ENCODE measurements at places on chromosomes 13 and 19.

GRCh38 chr13:30450066-30450465 is 15.7 kb downstream of the HMGB1 start:
- no peak for DNase-seq

DNA sequence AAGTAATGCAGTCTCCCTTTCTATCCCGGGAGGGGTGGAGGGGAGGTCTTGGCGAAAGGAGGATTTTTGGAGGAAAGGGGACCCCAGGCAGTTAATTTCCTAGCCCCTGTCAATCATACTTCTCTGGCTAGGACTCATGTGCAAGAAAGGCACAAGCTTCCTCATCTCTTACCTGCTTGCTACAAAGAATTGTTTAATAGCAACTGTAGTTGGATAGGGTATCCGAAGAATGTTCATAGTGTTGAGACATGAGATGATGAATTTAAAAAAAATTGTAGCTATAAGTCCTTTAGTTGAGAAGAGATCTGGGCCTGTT is 525 bp downstream of the BORA start:
- no peak for DNase-seq

- DNase-seq, result no peak
Measured at GRCh38 chr13:95226932-95227695, 74.1 kb downstream of the ABCC4 start.

DNA sequence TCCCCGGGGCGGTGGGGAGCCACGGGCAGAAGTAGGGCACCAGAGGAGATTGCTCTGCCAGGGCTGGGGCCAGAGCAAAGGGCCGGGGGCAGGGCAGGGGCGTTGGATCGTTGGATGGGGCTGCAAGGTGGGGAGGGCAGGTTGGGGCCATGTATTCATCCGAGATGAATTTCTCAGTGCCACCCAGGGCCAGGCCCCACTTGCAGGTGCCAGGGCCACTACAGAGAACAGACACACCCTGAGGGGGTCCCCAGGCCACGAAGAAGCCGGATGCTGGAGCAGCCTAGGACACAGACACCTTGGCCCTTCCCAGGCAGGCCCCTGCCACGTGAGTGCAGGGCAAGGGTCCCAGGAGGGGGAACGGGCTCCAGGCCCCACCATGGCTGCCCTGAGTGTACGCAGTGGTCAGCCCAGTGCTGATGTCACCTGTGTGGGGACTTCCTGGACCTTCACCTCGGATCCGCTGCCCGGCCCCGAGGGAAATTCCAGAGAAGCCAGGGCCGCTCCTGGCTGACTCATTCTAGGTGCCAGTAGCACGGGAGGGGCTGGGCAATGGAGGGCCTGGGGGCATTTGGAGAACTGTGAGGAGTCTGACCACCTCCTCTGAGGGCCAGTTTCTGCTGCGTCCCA is 9.6 kb upstream of the SBNO2 start:
- no peak for DNase-seq

- no peak for DNase-seq
Measured at GRCh38 chr13:110057052-110057451, 249.9 kb downstream of the COL4A1 start.

GRCh38 chr19:5451494-5451893 is 3.7 kb upstream of the ZNRF4 start:
- DNase-seq, result no peak

GRCh38 chr13:111661776-111662175 is 341.3 kb downstream of the TEX29 start:
- no peak for DNase-seq

DNA sequence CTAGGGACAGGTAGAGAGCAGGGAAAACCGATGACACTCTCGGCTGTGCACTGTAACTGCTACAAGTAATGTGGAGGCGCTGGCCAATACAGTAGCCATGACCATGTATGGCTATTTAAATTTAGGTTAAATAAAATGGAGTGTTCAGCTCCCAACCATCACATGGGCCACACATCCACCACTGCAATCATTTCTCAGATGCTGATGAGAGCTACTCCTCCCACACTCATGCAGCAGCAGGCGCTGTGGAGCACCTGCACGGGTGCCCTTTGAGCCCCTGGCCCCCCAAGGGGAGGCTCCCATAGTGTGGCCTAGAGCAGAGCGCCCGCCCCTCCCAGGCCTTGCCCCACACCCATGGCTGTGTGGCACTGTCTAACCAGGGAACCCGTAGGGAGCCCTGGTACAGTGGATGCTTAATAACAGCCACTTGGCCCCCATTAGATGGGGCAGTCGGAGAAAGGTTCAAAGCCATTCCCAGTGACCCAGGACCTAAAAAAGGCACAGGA is 6.0 kb downstream of the ACP4 start:
- no peak for DNase-seq

- DNase-seq, result no peak
Measured at GRCh38 chr19:29287061-29287460, 74.1 kb upstream of the UQCRFS1 start.

- no peak for DNase-seq
Measured at GRCh38 chr13:68748038-68748437, 1359.6 kb upstream of the ATXN8OS start.

GRCh38 chr13:79867254-79867653 is 386.3 kb downstream of the NDFIP2 start:
- DNase-seq, result no peak

DNA sequence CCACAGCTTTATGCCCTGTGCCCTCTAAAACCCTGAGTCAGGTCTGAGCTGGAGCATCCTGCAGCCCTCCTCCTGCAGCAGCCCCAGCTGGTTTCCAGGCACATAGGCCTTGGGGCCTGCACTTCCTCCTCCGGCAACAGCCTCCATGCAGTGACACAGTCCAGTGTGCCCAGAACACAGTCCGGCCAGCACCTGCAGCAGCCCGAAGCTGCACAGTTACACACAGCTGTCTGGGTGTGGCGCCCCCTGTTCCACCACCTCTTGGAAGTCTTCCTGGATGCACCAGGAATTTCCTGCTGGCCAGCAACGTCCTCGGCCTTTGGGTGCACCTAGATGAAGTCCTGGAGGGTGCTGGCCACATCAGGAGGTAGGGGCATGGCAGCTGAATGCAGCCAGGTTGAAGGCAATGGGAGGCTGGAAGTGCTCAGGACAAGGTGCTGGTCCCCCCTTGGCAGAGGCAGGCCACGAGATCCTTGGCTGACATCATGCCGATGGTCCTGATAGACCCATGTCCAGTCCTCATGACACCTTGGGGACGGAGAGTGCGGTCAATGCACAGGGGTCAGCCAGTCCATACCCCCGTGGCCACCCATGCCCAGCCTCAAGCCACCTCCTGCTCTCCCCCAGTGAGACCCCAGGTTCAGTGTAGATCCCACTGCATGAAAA is 27.1 kb upstream of the PARP4 start:
- no peak for DNase-seq

- DNase-seq, result no peak
Measured at GRCh38 chr19:426725-427445, 17.9 kb upstream of the C2CD4C start.

GRCh38 chr19:4748589-4748988 is 24.9 kb upstream of the DPP9 start:
- DNase-seq, result no peak

DNA sequence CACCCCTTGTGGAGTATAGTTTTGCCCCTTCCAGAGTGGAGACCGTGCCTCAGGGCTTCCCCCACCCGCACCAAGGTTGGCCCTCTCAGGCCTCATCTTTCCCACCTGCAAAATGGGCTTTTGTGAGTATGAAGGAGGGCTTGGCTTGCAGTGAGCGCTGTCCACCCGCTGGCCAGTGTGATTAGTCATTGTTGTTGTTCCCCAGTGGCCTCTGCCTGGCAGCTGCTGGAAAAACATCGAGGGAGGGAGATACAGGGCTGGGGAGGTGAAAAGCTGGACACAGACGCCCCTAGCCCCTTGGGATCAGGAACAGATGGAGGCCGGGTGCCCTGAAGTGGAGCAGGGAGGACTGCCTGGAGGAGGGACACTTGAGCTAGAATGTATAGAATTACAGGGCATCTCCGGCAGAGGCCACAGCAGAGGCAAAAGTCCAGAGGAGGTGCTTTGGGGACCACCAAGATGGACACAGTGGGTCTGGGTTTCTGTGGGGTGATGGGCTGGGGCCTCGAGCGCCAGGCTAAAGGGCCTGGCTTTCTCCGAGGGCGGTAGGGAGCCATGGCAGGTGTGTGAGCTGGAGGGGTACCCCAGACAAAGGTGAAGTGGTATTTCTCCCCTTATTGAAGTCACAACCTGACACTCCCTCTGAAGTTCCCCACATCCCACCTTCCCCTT is 3.9 kb upstream of the IL12RB1 start:
- DNase-seq, result no peak

DNA sequence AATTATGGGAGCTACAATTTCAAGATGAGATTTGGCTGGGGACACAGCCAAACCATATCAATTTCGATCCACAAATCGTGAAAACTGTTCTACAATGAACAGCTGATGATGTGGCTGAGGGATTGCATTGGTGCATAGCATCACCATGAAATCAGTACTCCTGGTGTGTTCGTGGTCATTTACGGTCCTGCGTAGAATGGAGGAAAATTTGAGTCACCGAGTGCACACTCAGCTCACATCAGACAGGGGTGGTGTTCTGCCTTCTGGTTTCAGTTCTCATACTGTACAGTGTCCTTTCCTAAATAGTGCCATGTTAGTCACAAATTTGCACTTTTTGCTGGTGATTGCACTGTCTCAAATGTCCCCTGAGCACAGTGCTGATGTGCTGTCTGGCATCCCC is 39.2 kb downstream of the MYH14 start:
- DNase-seq, result no peak

GRCh38 chr19:5354403-5354802 is 13.8 kb upstream of the PTPRS start:
- no peak for DNase-seq

- DNase-seq, result no peak
Measured at GRCh38 chr13:50400035-50400726, 384.9 kb downstream of the KCNRG start.

DNA sequence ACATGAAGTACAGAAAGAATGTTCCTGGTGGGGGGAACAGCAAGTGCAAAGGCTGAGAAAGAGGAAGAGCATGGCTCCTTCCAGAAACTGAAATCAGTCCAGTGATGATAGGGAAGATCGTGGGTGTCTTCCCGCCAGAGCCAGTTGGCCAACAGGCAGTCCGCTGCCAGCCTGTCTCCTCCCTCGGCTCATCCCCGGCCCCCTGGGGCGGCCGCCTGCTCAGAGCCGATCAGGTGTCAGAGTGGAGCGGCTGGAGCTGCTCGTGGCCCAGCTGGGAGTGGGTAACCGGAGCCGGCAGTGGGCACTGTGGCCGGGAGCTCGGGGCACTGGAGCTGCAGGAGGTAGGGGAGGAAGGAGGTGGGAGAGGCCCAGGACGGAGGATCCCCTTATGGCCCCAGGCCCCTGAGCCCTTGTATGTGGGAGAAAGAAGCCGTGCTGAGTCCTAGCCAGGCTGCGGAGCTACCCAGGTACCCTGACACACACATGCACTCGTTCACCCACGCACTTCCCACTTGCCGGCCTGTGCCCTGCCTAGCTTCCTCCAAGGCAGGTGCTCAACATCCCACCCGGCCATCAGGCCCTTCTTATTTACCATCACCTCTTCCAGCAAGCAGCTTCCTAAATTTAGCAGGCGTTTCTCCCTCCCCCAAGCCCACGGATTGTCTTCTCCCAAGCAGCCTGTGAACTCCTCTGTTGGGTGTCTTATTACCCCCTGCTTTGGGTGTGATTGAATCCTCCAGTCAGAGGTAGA is 1.7 kb downstream of the ANKRD24 start:
- DNase-seq, result no peak

- DNase-seq, result no peak
Measured at GRCh38 chr19:40805258-40805868, 6.4 kb downstream of the EGLN2 start.

- DNase-seq, result peak; percentile 59
Measured at GRCh38 chr19:3125900-3126524, 9.8 kb upstream of the GNA15 start.

DNA sequence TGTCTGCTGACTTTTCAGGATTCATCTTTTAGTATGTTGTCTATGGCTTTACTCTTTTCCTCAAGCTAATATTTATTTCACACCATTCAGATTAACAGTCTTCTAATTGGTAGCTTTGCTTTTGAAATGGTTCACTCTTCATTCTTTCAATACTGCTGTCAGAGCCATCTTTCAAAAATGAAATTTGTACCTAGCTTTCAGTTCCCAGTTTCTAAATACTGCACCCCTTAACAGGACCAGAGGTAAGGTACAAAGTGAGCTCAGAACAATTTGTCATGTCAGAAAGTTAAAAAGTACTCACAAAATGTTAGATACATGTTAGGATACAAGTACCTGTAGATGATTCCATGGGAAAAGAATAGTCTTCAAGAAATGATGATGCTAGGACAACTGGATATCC is 83.0 kb downstream of the FNDC3A start:
- no peak for DNase-seq

DNA sequence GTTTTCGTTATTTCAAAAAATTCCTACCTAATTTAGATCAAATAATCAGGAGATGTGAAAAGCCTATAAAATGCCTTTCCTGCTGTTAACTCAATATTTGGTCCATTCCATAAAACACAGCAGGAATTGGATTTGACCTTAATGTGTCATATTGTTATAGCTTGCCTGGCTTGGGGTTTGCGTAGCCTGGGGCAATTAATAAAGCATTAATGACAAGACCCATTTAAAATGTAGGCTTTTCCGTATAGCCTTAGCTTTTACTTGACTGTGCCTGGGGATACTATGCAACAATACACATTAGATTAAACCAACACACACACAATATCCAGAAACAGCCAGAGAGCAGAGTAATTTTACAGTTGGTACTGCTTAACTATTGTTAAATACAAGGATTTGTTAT is 117.2 kb upstream of the MAB21L1 start:
- no peak for DNase-seq

- no peak for DNase-seq
Measured at GRCh38 chr13:74270018-74270417, 135.8 kb upstream of the KLF12 start.

- DNase-seq, result no peak
Measured at GRCh38 chr13:72839831-72840426, 58.0 kb downstream of the PIBF1 start.

DNA sequence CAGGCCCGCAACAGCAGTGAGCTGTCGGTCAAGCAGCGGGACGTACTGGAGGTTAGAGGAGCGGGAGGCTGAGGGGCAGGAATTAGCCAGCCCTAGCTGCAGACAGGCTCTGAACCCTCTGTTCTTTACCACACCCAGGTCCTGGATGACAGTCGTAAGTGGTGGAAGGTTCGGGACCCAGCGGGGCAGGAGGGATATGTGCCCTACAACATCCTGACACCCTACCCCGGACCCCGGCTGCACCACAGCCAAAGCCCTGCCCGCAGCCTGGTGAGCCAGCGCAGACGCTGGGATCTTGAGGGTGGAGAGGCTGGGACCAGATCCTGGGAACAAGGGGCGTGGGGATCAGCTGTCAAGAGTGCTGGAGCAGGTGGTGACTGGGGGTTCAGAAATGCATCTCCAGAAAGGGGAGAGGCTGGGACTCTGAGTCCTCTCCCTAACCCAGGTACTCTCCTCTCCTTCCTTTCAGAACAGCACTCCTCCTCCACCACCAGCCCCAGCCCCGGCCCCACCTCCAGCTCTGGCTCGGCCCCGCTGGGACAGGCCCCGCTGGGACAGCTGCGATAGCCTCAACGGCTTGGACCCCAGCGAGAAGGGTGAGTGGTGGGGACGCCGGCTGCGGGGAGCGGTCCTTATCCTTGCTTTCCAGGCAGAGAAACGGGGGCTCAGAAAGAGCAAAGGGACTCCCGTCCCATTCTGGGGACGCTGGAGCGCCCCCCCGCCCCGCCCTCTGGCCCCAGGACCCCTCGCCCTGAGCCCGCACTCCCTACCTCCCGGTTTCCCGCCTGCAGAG is 10.4 kb downstream of the EPS8L1 start:
- no peak for DNase-seq

All from stimulated activated CD8-positive, alpha-beta memory T cell treated with anti-CD3 and anti-CD28 coated beads, Interleukin-12 subunit alpha, Interleukin-12 subunit beta, amount 100 ng/mL, for 1 hour (primary cell).